ENCODE measurements at places on chromosomes 12 and 14. TPM values are rescaled to one million over a fixed set of nuclear protein-coding genes. Genes with fewer than 3 reads are reported as not detected.

DNA sequence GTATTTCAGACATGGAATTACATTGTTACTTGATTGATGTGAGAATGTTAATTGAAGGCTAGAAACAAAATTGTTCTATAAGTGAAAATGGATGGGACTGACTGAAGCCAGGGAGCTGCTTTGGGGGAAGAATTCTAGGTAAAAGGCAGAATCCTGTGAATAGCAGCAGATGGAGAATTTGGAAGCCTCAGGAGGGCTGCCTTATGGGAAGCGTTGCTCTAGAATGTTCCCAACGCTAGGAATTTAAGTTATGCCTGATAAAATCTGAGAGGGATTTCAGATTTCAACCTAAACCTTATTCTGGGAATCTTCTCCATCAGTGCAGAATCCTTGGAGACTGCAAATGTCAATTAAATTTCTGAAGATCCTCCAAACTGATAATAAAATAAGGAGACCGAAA, 858.2 kb upstream of the FLRT2 start:
- H3K4me1 ChIP-seq, result no peaks in the 10 kb centered on the region
- H3K27me3 ChIP-seq, result no peaks in the 10 kb centered on the region
- no peak for DNase-seq
- H3K4me3 ChIP-seq, result no peak overlapping the region
- no peak overlapping the region for H3K27ac ChIP-seq

DNA sequence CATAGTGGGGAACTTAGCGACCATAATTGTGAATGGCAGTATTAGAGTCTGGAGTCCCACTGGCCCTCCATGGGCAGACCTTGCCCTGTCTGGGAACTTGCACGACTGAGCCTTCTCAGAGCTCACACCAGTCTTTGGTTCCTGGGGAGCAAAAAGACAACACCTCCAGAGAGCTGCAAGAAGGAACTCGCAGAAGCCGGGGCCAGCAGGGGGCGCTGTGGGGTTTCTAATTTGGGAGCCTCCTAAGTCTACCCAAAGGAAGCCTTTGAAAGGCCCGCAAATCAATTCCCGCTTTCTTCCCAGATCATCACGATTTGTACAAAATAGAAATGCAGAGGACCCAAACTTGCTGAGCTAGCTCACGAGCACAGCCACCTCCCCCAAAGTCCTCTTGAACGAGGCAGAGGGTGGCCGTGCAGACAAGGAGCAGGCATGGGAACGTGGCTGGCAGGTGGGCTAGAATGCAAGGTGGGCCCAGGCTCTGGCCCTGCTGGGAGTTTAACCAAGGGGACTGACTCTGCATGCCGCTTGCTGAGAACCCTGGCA, 46.3 kb upstream of the FBXO21 start:
- peak; percentile 39 for DNase-seq
- no peak overlapping the region for H3K27ac ChIP-seq
- no peaks in the 10 kb centered on the region for H3K27me3 ChIP-seq
- no peak overlapping the region for H3K4me3 ChIP-seq
- no peaks in the 10 kb centered on the region for H3K36me3 ChIP-seq

DNA sequence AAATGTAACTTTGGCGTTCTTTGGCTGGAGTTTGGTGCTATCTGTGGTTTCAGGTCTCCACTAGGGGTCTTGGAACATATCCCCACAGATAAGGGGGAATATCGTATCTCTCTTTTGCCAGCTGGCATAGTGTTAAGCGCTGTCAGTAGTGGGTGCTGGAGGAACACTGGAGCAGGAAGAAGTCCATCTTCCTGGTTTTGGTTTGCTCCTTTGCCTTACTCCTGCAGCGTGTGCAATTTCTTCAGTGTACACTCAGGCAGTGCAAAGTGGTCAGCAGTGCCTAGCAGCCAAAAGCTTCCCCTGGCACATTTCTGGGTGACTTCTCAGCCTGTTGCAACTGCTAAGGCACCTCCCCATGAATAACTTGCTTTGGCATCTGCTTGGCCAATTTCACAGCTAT, 11.7 kb upstream of the RIPK3 start:
- H3K36me3 ChIP-seq, result no peaks in the 10 kb centered on the region
- no peak overlapping the region for H3K27ac ChIP-seq
- H3K27me3 ChIP-seq, result no peaks in the 10 kb centered on the region

GRCh38 chr14:54881761-54882401, 20.7 kb downstream of the GCH1 start:
- peaks cover 2% of the 10 kb centered on the region for H3K4me1 ChIP-seq
- H3K27ac ChIP-seq, result no peak overlapping the region
- no peak for DNase-seq
- no peaks in the 10 kb centered on the region for H3K27me3 ChIP-seq
- peak overlapping the region; percentile 22 for H3K4me3 ChIP-seq

Gene SMOC1
- total RNA-seq, result 0.36 TPM

DNA sequence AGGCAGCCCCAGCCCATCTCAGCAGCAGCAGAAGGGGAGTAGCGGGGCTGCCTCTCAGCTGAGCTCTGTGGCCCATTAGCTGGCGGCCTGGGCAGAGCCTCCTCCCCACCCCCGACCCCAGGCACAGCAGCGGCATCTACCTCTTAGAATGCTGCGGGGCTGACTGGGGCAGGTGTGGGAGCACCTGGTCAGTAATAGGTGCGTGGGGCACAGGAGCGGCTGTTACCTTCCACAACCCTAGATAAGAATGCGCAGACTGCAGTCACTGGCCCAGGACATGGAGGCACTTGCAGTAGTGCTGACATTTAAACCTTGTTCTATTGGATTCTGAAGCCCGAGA, 35.6 kb downstream of the SYNE3 start:
- H3K4me1 ChIP-seq, result peaks cover 18% of the 10 kb centered on the region
- H3K27ac ChIP-seq, result no peak overlapping the region
- H3K36me3 ChIP-seq, result no peaks in the 10 kb centered on the region

GRCh38 chr12:106030210-106031071, 108.3 kb downstream of the NUAK1 start:
- no peaks in the 10 kb centered on the region for H3K27me3 ChIP-seq
- no peak overlapping the region for H3K27ac ChIP-seq
- H3K36me3 ChIP-seq, result no peaks in the 10 kb centered on the region
- no peak overlapping the region for H3K4me3 ChIP-seq

Gene MYO1H
- total RNA-seq, result not detected

- H3K4me3 ChIP-seq, result no peak overlapping the region
- H3K27ac ChIP-seq, result no peak overlapping the region
- no peaks in the 10 kb centered on the region for H3K36me3 ChIP-seq
- DNase-seq, result no peak
Observed at GRCh38 chr14:30971586-30971985, 53.9 kb upstream of the AP4S1 start.

DNA sequence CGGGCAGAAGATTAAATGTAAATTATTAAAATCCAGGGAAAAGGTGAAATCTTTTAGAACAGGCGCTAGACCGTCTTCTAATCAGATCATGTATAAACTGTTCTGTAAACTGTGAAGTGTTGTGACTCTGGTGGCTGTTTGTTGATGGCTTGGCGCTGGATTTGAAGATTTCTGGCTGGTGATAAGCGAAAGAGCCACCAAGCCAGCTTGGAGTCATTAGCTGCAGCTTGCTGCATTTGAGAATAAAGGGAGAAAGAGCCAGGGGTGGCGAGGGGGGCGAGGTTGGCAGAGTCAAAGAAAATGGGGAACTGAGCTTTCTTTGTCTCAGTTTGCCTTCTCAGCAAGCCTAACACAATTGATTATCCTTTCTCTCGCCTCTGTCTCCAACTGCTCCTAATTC, 8.0 kb downstream of the SYNDIG1L start:
- no peaks in the 10 kb centered on the region for H3K36me3 ChIP-seq
- no peak overlapping the region for H3K27ac ChIP-seq
- no peaks in the 10 kb centered on the region for H3K27me3 ChIP-seq
- no peak overlapping the region for H3K4me3 ChIP-seq
- H3K4me1 ChIP-seq, result no peaks in the 10 kb centered on the region

DNA sequence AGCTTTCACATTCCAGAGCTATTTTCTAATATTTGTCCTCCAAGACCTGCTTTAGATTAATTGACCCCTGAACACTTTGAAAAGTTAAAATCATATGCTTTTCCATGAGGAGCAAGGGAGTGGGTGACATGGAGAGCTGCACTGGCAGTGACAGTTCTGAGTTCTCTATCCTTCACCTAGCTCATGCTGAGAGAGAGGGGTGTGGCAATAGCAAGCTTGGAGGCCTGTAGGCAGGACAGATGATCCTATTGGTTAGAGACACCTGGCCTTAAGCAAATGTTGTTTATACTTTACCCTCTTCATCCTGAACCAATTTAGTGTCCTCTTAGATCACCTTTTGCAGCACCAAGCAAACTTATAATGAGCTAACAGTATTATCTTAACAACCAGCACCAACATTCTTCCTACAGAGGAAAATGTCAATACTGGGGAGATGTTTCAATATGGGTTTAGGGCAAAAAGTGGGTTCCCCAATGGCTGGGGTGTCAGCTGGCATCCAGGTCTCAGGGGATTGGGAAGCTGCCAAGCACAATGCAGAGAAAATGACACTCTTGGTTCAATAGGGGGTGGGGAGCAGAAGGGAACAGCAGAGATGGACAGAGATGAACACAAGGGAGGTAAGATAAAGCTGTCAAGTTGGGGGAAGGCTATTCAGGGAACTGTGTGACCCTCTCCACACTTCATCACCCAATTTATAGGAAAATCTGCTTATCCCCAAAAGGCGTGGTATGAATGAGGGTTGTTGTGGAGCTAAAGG, 37.0 kb upstream of the PPM1H start:
- H3K36me3 ChIP-seq, result no peaks in the 10 kb centered on the region
- no peak overlapping the region for H3K4me3 ChIP-seq
- no peaks in the 10 kb centered on the region for H3K27me3 ChIP-seq
- no peaks in the 10 kb centered on the region for H3K4me1 ChIP-seq
- no peak overlapping the region for H3K27ac ChIP-seq
- DNase-seq, result no peak

Gene MYH6
- total RNA-seq, result 0.07 TPM

GRCh38 chr12:47370421-47370820, 290.7 kb upstream of the AMIGO2 start:
- DNase-seq, result no peak
- H3K27ac ChIP-seq, result no peak overlapping the region
- peaks cover 3% of the 10 kb centered on the region for H3K4me1 ChIP-seq
- H3K4me3 ChIP-seq, result no peak overlapping the region
- H3K36me3 ChIP-seq, result no peaks in the 10 kb centered on the region
- H3K27me3 ChIP-seq, result no peaks in the 10 kb centered on the region

GRCh38 chr14:93056840-93057585, 58.7 kb downstream of the ITPK1 start:
- DNase-seq, result no peak
- no peak overlapping the region for H3K4me3 ChIP-seq
- H3K36me3 ChIP-seq, result no peaks in the 10 kb centered on the region
- no peak overlapping the region for H3K27ac ChIP-seq
- no peaks in the 10 kb centered on the region for H3K27me3 ChIP-seq
- peaks cover 14% of the 10 kb centered on the region for H3K4me1 ChIP-seq

Gene C1R
- 648 TPM for total RNA-seq

Gene CCDC175
- not detected for total RNA-seq

DNA sequence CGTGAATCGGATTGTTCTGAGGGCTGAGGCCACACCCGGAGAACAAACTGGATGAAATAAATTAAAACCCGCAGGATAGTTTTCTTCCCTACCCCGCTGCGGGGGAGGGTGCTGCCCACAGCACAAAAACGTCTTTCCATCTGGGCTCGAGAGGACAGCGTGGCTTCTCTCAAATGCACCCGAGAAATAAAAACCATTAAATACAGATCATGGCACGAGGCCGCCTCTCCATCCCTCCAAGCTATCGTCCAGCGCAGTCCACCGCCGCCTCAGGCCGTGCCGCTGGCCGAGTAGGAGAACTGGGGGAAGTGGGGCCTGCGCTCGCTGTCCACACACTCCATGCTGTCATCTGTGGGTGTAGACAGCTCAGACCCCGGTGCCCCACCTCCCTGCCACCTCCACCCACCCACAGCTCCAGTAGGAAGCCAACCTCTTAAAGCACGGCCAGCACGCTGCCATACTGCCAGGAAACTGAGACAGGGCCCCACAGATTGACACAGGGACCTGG, 17.2 kb downstream of the SIVA1 start:
- H3K36me3 ChIP-seq, result no peaks in the 10 kb centered on the region
- no peak for DNase-seq
- no peak overlapping the region for H3K4me3 ChIP-seq
- H3K27me3 ChIP-seq, result no peaks in the 10 kb centered on the region
- H3K4me1 ChIP-seq, result peaks cover 2% of the 10 kb centered on the region

GRCh38 chr12:57612711-57613426, 1.6 kb downstream of the ARHGEF25 start:
- no peaks in the 10 kb centered on the region for H3K36me3 ChIP-seq
- no peaks in the 10 kb centered on the region for H3K27me3 ChIP-seq
- H3K27ac ChIP-seq, result no peak overlapping the region
- no peak for DNase-seq
- H3K4me3 ChIP-seq, result no peak overlapping the region

Gene AP4S1
- total RNA-seq, result 7.9 TPM

DNA sequence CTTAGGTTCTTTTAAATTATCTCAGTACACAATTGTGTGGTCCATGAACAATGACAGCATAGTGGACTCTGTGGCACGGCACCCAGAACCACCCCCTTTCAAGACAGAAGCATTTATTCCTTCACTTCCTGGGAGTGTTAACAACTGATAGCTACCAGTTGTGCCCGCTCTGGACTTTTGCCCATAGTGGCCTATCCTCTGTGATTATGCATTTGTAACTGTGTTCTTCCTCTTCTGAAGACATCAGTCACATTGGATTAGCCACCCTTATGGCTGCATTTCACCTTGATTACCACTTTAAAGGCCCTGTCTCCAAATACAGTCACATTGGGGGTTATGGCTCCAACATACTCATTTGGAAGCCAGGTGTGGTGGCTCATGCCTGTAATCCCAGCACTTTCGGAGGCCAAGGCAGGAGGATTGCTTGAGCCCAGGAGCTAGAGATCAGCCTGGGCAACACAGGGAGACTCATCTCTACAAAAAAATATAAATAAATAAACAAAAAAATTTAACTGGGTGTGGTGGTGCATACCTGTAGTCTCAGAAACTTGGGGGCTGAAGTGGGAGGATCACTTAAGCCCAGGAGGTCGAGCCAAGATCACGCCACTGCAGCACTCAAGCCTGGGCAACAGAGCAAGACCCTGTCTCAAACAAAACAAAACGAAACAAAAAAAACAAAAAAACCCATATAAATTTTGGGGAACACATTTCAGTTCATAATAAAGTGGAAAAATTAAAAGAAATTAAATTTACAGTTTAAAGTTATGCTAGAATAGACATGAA, 27.6 kb upstream of the PHC1 start:
- H3K27me3 ChIP-seq, result no peaks in the 10 kb centered on the region
- H3K4me3 ChIP-seq, result no peak overlapping the region
- H3K4me1 ChIP-seq, result no peaks in the 10 kb centered on the region
- no peaks in the 10 kb centered on the region for H3K36me3 ChIP-seq
- DNase-seq, result no peak

DNA sequence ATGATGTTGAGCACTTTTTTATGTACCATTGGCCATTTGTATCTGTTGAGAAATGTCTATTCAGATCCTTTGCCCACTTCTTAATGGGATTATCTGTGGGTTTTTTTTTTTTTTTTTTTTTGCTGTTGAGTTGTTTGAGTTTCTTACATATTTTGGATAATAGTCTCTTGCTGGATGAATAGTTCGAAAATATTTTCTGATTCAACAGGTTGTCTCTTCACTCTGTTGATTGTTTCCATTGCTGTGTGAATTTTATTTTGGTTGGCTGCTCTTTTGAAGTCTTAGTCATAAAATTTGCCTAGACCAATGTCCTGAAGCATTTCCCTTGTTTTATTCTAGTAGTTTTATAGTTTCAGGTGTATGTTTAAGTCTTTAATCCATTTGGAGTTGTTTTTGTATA, 64.5 kb downstream of the CAND1 start:
- H3K27ac ChIP-seq, result no peak overlapping the region
- no peaks in the 10 kb centered on the region for H3K4me1 ChIP-seq
- H3K27me3 ChIP-seq, result no peaks in the 10 kb centered on the region
- no peaks in the 10 kb centered on the region for H3K36me3 ChIP-seq
- no peak for DNase-seq

Gene ZFYVE26
- 20.3 TPM for total RNA-seq

Gene BCL11B
- total RNA-seq, result 0.30 TPM

Gene KRT77
- not detected for total RNA-seq

Gene GPR132
- 2.0 TPM for total RNA-seq

Gene METTL25
- total RNA-seq, result 14.8 TPM
